Fibroblast of mammary gland (primary cell): ENCODE measurements at places on chromosomes 12 and 14.

DNA sequence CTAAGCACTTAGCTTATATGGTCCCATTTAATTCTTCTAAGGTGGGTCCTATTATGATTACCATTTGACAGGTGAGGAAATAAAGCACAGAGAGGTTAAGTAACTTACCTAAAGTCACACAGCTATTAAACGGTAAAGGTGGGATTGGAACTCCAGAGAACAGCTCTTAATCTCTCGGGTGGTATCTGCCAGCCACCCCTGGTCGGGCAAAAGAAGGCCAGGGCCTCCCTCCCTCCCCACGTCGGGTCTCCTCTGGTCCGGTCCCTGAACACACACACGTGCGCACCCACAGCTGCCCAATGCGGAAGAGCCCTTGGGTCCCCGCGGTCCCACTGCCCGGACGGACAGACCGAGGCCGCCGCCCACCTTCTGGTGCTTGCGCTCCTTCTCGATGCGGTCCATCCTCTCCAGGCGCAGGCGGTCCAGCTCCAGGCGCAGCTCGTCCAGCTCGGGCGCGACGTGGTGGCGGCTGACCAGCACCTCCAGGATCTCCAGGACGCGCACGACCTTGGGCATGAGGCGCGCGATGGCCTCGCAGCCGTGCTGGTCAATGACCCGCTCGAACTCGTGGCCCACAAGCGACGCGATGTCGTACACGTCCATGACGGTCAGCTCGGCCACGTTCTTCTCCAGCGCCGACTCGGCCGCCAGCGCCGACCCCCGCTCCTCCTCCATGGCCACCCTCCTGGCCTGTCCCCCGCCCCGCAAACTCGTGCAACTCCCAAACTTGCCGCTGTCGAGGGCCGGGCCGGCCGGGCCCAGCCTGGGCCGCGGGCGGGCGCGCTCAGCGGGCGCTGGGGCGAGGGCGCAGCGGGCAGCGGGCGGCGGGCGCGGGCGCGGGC lies 490 bp downstream of the RILPL1 start:
- peak; percentile 25 for DNase-seq

DNA sequence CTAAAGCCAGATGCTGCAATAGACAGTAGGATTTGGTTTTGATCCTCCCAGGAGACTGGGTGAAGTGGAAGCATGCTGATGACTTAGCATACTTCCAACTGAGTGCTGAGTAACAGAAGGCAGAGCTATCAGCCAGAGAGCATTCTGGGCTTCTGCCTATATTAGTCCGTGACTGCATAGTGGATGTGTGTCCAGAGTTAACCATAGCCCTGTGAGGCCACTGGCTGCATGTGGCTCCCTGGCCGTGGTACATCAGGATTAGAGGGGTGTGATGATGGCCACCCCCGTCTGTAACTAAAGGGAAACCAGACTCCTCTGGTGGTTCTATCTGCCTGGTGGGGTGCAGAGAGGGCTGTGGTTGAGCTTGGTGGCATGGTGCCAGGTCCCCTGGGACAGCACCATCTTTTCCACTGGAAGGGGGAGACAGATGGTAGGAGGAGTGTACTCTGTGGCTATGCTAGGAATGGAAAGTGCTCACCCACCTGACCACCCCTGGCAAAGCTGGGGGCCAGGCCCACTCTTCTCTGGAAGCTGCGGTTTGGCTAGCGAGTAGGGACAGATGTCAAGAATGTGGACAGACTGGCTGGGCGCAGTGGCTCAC lies 27.4 kb downstream of the ABCD4 start:
- peak; percentile 95 for DNase-seq

DNA sequence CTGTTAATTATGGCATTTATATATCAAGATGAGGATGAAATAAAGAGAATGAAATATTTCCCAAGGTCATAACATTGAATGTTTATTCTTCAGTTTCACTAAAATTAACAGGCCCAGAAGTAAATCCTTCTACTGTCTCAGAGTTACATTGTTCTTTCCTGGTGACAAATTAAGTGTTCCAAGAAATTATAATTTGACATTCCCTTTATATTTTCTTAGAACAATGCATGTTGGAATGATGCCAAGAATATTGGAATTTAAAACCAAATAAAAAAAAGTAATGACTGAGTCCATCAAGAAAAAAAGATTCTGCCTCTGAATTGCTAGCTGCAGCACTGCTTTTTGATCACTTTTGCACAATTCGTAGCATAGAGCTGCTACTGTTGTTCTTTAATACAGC lies 152.1 kb downstream of the METTL25 start:
- DNase-seq = no peak

GRCh38 chr12:45987340-45987727 lies 3.0 kb downstream of the SCAF11 start:
- DNase-seq = no peak

DNA sequence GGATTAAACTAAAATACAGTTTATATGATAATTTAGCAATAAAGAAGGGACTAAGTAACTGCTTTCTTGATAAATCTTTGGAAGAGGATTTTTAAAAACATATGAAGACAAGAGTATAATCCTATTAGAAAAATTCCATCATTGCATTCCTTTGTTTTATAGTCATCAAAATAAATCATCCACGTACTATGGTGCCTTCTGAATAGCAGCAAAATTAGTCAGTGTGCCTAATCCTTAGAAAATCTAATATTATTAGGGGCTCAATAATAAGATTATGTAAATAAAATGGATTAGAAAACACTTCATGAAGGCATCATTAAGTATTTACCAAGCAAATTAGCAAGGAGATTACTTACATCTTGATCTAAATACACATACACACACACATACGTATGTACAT lies 102.1 kb downstream of the KCNH5 start:
- DNase-seq = peak; percentile 49

- DNase-seq = no peak
These were observed 157.1 kb upstream of the GRIN2B start for GRCh38 chr12:14138495-14138894.

DNA sequence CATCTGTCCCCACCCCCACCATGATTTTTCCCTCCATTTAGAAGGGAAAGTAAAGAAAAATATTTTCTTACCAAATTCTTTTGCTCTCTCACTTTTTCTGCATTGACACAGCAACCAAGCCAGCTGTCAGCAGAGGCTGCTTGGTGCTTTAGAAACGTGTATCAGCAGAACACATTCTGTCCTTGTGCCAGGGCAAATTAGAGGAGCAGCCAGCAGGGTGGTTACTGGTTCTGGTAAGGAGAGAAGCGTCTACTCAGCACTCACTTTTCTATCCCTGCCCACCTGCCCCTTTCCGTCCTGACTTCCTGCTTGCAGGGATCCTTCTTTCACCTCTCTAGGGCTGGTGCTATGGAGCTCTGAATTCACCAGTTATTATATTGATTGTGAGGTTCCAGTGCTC lies 327.5 kb upstream of the PDE3A start:
- no peak for DNase-seq

- peak; percentile 80 for DNase-seq
These were observed 66.0 kb downstream of the KLHL28 start for GRCh38 chr14:44895716-44896115.

- no peak for DNase-seq
These were observed 15.8 kb upstream of the FBXL14 start for GRCh38 chr12:1610072-1610643.

- no peak for DNase-seq
These were observed 7.1 kb downstream of the GMFB start for GRCh38 chr14:54481695-54482094.

- DNase-seq = no peak
These were observed 121.3 kb upstream of the NUDT4 start for GRCh38 chr12:93256256-93256969.
